ENCODE measurements at places on chromosomes 16 and 17.

- DNase-seq = peak; percentile 95
Observed at GRCh38 chr17:81911277-81911961, at the start of gene PCYT2. TSS of gene PCYT2 (minus strand) at chr17:81911399. CDS start at chr17:81911355, 44 bp downstream.

GRCh38 chr17:66354472-66354871, 52.1 kb downstream of the PRKCA start:
- DNase-seq = no peak

DNA sequence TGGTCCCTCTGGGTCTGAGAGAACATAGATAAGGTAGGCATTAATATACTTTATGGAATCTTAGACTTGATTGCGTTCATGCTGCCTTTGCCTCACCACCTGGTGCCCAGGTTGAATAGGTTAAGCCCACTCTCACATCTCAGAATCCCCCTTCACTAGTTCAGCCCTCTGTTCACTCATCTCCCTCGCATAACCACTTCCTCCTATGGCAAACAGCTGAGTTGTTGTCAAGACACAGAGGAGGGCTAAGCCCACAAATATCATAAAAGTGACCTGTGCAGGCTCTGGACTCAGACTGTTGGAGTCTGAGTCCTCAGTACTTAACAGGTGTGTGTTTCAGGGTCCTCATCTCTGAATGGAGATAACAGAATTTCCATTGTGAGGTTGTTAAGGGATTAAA, 55.7 kb downstream of the GOSR1 start:
- no peak for DNase-seq

DNA sequence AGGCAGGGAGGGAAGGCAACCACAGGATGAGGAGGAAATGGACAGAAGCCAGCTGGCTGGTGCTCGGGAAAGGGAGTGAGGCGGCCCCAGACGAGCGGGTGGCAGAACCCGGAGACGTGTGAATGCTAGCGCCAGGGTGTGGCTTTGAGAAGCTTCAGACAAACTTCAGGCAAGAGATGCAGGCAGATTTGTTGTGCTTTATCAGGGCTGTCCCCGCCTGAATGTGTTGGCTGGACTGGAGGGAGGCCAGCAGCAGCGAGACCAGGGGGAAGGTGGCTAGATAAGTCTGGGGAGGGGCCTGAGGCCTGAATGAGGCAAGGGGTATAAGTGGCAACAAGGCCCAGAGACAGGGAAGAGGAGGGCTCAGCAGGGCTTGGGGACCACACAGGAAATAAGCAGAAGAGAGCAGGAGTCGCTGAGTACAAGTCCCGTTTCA, 22.0 kb downstream of the CAMKK1 start:
- peak; percentile 44 for DNase-seq

DNA sequence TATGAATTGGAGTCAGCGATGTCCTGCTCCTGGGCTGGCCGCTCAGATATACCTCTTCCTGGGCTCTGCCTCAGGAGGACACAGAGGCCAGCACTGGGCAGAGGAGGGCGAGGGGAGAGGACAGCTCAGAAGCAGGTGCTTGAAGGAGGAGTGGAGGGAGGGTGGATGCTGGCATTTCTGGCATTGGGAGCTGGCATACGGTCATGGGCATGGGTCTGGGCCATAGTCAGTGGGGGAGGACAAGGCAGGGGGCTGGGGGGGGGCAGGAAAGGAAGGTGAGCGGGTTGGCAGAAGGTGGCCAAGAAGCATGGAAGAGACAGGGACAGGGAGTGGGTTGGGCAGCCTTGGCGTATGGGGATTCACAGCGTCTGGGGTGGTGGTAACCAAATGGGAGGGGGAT, 16.7 kb upstream of the RAP1GAP2 start:
- no peak for DNase-seq

GRCh38 chr17:3032258-3033247, 30.9 kb downstream of the OR1D5 start:
- peak; percentile 28 for DNase-seq

DNA sequence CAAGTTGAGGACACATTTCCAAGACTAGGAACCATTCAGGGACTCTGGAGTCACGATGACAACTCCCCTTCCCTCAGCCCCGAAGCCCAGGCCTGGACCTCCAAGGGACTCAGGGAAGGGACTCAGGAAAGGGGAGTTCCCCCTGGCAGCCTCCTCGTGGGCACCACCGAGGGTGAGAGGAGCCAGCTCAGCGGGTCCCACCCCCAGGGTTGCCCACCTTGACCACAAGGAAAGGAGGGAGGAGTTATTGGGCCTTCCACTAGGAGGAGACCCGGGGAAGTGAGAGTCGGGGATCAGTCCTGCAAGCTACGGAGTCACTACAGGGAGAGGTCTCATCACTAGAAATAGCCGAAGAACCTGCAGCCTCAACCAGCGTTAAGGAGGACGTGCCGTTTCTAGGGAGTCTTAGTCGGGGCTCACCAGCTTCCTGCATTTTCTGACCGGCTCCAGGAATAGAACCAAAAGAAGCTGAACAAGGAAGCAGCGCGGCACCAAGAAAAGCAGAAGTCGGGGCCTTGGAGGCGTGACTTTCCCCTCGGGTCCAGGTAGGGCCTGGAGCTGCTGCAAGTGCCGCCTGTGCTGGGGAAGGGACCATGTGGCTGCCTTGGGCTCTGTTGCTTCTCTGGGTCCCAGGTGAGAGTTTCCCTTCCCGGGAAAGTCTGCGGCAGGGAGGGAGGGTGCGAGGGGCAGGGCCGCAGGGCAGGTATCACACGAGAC, at the start of gene CD300A:
Gene CD300A (plus strand): TSS at position 524 of the 717 bp plus-strand sequence. CDS start 70 bp downstream, at position 594.
- DNase-seq = no peak

- no peak for DNase-seq
Observed at GRCh38 chr17:11908711-11909146, 88.5 kb downstream of the ZNF18 start.

DNA sequence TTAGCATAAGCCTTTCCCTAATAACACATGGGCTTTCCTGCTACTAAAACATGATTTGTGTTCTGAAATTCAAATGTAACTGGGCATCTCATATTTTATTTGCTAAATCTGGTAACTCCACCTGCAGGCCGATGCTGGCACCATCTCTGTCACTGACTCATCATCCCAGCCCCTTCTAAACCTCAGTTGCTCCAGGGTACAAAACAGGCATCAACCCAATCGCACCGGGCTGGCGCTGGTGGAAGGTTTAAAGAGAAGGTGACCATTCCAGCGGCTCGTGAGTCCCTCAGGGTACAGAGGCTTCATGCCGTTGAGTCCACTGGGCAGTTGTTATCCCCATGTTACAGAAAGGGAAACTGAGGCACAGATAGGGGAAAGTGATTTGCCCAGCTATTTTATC, 27.1 kb downstream of the PPL start:
- DNase-seq = no peak
